ENCODE measurements at places on chromosomes 2 and 18.

DNA sequence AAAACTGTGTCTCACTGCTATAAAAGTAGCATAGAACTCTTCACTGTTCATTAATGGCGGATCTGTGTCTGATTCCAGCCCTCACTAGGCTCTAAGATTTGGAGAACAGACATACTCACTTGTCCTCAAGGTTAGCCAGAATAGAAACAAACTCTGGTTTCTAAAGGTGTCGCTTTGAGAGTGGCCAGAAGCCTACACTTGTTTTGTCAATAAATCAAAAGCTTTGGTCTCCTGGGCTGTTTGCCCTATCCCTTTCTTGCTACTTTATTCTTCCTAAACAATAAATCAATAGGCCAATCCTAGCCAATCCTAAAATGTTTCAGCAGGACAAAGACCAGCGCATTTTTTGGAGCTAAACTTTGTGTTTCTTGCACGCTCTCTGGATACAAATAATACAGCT lies 1064.6 kb upstream of the CHAC2 start:
- no peak for DNase-seq

GRCh38 chr2:10144771-10145518 lies 22.4 kb downstream of the RRM2 start:
- DNase-seq: no peak

DNA sequence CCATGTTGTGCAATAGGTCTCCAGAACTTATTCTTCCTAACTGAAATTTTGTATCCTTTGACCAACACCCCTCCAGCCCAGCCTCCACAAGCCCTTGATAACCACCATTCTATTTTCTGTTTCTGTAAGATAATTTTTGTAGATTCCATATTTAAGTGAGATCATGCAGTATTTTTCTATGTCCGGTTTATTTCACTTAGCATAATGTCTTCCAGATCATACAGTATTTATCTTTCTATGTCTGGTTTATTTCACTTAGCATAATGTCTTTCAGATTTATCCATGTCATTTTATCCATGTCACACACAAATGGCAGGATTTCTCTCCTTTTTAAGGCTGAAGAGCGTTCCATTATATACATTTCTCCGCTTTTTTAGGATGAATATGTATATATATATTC lies 24.4 kb upstream of the ONECUT2 start:
- DNase-seq: no peak

- DNase-seq: no peak
These were observed 242.0 kb downstream of the HDAC4 start for GRCh38 chr2:239158641-239159475.

- no peak for DNase-seq
These were observed 626.6 kb upstream of the FSHR start for GRCh38 chr2:49780949-49781348.

DNA sequence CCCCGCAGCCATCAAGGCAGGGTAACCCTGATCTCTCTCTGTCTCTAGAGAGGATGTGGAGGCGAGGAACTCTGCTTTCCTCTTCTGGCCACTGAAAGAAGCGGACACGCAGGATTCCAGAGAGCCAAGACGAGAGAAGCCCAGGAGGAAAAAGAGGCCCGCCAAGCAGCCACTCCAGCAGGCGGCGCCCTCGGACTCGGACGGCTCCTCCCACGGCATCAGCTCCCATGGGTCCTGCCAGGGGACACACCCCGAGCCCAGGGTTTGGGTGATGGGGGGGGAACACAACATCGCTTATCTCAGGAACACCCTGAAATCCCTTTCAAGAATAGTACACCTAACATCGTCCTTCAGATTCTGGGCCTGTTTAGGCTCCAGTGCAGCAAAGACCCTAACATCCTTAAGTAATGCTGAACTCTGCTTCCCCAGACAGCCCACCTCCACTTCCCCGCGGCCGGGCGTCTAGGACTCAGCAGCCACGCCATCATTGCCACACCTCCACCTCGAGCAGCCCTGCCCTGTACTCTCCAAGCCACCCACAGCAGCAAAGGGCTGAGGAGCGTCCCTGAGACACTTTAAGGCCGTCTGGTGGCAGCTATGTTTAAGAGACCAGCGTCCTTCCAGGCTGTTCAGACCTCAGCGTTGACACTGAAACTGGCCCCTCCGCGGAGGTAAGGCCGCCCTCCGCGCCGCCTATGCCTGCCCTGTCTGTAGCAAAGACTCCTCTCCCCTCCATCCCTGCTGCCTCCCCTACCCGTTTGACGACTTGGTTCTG lies 34.3 kb upstream of the CNGA3 start:
- DNase-seq: no peak

DNA sequence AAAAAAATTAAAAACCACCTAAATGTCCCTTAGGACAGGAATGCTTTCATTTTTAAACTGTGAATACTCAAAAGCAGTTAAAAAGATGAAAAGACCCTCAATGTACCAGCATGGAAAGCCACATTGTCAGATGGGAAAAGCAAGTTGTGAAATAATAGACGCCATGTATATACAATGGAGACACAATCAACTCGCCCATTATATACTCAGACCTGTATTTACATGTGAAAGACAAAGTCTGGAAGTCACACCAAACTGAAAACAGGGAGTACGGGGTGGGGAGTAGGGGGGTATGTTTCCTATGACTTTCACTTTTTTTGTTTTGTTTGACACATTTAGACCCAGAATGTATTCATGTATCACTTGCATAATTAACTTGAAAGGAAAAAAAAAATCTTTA lies 75.6 kb downstream of the CELF4 start:
- DNase-seq: no peak
